ENCODE measurements at places on chromosomes 3 and 15.

DNA sequence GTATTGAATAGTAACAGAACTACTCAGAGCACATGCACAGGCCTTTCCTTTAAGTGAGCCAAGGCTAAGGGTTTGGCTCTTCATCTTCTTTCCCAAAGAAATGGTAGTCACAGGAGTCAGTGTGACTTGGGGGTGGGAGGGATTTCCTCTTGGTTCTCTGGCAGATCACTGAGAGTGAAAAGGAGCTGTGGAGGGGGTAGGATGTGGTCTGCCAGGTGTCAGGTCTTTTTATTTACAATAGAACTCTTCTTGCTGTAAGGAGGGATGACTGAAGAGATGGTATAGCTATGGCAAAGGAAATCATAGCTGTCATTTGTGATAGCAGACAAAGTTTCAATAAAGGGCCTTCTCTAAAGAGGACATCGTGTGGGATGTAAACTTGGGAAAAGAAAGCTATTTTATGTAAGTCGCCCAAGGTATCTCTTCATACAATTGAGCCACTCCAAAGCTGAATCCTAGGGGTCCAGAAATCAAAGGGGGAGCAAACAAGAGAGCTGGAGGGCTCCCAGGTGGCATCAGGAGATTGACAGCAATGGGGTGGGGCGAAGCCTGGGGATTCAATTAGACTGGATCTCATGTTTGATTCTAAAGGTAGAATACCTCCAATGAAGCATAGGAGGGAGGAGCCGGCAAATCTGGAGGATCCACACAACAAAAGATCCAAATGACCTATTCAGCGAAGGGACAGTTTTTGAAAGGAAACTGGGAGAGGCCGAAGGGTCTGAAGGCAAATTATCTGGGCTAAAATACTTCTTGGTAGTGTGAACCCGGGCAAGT is 20.0 kb upstream of the CHD2 start:
- DNase-seq, result no peak

DNA sequence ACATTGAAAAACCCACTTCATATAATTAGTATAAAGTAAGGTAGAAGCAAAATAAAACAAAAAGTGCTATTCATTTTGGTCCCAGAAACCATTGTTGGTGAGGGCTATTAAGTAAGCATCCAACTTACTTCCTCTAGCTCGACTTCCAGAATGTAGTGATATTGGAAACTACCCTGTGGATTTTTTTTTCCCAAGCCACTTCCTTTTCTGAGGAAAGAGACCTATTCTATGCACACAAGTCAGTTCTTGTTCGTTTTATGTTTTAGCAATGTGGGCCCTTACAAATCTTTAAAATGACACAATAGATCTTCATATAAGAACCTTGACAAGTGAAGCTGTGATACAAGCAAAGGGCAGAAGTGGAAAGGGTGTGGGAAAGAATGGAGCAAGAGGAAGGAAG is 402.0 kb upstream of the TBL1XR1 start:
- no peak for DNase-seq

DNA sequence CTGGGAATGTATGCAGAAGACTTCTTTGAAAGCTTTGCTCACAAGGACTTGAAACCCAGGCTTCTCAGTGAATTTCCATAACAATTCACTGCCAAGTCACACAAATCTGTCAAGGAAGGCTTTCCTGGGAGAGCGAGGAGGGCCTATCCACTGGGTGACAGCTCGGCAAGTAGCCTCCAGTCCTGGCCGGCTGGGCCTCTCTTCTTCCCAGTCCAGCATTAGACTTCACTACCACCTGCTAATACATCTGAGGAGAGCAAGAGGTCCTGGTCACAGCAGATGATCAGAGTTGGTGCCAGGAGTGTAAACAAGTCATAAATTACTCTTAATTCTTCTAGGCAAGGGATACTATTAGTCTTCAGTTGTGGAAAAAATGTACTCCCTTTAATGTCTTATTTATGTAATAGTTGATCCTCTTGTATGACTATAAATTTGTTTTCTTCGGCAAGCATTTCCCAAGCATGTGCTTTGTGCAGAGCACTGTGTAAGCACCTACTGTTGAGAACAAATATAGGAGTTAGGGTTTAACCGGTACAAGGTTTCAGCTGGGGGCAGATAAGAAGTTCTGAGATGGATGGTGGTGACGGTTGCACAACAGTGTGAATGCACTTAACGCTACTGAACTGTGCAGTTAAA is 162.9 kb downstream of the VGLL4 start:
- DNase-seq, result peak; percentile 64

DNA sequence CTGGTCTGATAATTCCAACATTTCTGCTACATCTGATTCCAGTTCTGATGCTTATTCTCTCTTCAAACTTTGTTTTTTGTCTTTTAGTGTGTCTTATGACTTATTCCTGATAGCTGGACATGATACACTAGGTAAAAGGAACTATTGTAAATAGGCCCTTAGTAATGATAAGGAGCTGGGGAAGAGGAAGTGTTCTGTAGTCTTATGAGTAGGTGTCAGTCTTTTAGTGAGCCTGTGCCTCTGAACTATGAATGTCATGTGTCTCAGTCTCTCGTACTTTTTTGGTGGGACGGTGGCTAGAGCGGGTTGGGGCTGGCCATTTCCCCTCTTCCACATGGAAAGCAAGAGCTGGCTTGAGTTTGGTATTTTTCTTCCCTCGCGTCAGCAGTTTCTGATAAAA is 41.2 kb downstream of the PCCB start:
- DNase-seq, result no peak

- no peak for DNase-seq
Observed at GRCh38 chr15:69849232-69849610, 248.5 kb downstream of the TLE3 start.

DNA sequence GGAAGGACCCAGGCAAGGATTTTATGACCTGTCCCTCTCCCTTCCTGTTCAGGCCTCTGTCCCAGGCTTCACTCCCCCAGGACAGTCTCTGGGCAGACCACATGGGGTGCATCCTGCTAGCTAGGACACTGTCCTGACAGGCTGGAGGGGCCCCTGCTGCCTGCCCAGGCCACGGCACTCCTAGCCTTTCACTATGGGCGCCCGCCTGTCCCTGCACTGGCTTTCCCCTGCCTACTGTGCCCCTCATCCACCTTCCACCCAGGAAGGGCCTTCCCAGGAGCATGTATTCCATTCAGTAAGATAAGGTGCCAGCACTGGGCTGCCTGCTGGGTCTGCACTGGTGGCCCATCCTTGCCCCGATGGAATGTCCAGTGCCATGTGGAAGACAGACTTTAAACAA is 145.3 kb downstream of the DNAJB8 start:
- no peak for DNase-seq

DNA sequence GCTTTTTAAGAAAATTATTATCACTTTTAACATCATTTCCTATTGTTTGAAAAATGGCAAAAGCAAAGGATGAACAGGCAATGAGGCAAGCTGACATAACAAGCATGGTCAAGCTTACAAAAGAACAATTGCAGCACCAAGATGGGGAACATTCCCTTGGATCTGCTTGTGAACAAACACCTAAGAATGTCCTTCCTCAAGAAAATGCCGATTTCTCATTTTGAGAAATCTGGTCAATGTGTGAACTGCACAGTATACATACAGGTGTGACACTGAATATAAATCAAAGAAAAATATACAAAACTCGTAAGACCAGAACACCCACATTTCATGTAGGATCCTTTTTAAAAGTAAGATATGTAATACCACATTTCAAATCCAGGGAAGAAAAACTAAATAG is 58.9 kb downstream of the LRRFIP2 start:
- no peak for DNase-seq

DNA sequence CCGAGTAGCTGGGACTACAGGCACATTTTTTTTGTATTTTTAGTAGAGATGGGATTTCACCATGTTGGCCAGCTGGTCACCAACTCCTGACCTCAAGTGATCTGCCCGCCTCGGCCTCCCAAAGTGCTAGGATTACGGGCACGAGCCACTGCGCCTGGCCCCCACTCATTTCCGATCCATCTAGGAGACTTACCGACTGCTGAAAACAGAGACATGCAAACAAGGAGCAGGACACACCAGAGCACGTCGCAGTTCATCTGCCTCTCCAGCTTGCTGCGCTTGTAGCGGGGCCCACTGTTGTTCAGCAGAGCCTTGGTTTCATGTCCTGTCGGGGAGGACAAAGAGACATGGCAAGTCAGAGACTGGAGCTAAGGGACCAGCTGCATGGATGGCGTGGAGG is 137.4 kb downstream of the ATP10A start:
- no peak for DNase-seq

- DNase-seq, result no peak
Observed at GRCh38 chr3:71709908-71710511, 15.2 kb downstream of the EIF4E3 start.

DNA sequence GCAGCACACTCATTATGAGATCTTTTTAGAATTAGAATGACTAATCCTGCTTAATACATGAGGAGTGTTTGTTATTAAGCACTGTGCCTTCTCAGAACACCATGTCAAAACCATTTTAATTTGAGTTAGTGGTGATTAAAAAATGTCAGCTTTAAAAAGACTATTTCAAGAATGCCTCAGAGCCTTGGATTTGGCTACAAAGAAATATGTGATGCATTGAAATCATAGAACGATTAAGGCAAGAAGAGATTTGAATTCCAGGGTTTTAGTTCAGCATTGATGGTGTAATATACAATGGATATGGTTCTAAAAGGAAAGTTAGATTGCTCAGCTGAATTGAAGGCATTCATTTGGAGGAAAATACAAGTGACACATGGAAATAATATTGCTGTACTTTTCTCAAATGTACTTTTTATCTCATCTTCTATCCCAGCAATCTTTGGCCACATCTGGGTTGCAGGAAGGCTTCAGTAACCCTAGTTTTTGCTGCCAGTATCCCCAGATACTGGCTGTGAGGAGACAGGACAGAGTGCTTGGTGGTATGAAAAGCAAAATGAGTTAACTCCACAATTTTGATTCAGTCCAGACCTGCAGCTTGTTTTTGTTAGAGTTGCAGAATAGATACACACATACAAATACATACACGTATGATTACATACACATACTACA is 303.8 kb downstream of the CLSTN2 start:
- DNase-seq, result no peak

DNA sequence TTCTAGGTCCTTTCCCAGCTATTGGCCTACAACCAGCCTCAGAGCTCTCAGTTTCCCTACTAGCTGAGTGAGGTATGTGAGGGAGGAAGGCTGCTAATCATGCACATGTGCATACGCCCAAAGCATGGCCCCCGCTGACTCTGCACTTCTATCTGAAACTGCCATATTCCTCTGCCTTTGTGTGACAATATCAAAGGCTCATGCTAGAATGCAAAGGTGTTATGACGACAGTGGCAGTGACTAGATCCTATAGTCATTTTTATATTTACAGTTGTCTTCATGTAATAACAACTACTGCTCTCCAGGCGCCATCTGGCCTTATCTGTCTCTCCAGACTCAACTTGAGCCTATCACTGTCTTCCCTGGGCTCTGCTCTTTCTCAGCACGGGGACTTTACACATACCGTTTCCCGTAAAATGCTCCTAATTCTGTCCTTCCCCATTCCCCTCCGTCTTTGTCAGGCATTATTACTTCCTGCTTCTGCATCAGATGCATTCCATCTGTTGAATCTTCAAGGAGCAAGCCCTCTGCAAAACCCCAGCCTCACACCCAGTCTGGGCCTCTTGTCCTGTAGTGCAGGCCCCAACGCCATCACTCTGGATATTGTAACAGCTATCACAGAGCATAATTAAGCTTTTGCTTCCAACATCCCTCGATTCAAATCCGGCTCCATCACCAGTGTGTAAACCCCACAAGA is 102.5 kb downstream of the PDCD6IP start:
- no peak for DNase-seq

DNA sequence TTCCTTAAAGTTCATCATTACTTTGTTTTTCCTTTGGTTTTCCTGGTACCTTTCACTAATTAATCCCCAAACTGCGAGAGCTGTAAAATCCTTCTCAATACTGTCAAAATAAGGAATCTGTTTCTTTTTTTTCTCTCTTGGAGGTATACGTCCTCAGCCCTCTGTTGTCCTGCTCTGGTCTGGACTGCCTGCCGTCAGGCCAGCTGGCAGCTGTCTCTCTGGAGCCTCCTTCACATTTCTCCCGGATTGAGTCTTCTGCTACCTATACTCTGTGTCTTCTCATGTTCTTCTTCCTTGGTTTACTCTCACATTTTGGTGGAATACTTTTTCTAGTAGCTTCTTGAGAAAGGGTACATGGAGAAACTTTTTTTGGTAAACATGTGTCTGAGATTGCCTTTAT is 13.8 kb downstream of the TATDN2 start:
- no peak for DNase-seq

GRCh38 chr3:173825730-173826129 is 428.2 kb downstream of the NLGN1 start:
- no peak for DNase-seq

DNA sequence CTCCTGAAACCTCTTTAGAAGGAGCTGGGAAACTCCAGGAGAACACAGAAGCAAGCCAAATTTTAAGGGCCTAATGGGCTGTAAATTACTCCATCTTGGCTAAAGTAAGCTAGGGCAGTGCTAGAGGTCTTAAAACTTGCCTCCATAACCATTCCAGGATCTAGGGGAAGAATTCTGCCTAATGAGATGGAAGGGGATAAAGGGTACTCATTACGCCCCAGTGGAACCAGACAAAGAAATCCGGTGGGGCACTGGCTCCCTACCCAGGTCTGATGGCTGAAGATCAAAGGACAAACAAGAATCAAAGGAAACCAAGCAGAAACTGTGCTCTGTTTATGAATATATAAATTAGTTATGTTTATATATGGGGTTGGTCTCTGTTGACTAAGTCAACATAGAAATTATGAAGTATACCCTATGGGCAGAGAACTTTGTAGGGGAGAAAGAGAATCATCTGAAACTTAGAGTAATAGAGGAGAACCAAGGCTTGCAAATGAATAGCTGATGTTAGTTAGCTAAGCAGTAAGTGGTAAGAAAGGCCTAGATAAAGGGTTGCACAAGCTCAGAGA is 57.8 kb downstream of the NCEH1 start:
- no peak for DNase-seq

Measured in iPS-NIHi11 (cell line).